ENCODE measurements at places on chromosomes 1 and 21.

GRCh38 chr1:176786274-176786673, 323.3 kb downstream of the PAPPA2 start:
- DNase-seq = no peak

DNA sequence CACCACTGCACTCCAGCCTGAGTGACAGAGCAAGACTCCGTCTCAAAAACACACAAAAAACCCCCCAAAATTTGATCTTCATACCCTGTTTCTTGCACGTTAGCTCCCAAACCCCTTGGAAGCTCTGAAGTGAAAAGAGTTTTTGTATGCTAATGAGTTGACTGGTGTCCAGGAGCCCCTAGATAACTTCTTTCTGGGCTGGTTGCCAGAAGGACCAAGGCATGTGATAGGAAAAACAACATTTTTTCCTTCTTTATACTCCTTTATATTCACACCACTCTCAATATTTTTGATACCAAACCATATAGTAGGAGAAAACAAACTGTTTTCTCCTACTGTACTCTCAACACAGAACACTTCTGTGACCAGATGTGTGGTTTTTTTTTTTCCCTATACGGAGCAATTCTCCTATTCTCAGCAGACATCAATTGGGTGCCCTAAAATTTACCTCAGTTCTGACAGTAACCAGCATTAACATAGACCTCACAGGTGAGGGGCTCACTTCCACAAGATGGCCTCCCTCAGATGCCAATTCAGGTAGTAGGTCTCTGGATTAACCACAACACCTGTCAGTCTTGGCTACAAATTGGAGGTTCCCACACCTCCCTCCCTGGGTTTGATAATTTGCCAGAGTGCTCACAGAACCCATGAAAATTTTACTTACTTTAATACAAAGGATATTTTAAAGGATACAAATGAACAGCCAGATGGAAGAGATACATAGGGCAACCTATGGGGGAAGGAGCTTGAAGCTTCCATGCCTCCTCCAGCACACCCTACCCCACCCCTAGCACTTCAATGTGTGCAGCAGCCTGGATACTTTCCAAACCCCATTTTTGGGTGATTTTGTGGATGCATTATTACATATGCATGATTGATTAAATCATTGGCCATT, 25.6 kb downstream of the ZYG11B start:
- DNase-seq = no peak

- DNase-seq = no peak
These were observed 231.3 kb downstream of the C1orf94 start for GRCh38 chr1:34408011-34408410.

GRCh38 chr1:5142389-5142788, 488.0 kb downstream of the AJAP1 start:
- no peak for DNase-seq

- no peak for DNase-seq
These were observed 42.6 kb downstream of the CACNA1S start for GRCh38 chr1:201069636-201070035.

- no peak for DNase-seq
These were observed 27.7 kb upstream of the C8B start for GRCh38 chr1:56993475-56993874.

All from activated CD8-positive, alpha-beta memory T cell treated with anti-CD3 and anti-CD28 coated beads, Interleukin-2, amount 50 U/mL, for 48 hours (primary cell).